ENCODE measurements at places on chromosomes 12 and 14.

GRCh38 chr12:63782466-63782865 is 2.8 kb downstream of the RXYLT1 start:
- DNase-seq = no peak

DNA sequence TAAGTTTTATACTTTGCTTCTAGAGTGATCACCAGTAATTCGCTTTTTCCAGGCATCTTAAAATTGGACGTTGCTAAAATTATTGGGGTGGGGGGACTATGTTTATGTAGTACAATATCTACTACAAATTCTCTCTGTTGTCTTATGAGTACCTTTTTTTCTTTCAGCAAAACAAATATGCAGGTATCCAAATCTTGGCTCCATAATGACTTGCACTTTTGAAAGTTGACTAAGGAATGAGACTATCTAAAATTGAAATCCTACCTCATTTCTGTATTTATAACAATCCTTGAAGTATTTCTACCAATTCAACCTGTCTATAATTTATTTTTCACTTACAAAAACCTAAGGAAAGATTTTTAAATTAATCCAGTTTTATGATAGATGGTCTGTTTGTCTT is 2.4 kb downstream of the DYNC1H1 start:
- DNase-seq = no peak

DNA sequence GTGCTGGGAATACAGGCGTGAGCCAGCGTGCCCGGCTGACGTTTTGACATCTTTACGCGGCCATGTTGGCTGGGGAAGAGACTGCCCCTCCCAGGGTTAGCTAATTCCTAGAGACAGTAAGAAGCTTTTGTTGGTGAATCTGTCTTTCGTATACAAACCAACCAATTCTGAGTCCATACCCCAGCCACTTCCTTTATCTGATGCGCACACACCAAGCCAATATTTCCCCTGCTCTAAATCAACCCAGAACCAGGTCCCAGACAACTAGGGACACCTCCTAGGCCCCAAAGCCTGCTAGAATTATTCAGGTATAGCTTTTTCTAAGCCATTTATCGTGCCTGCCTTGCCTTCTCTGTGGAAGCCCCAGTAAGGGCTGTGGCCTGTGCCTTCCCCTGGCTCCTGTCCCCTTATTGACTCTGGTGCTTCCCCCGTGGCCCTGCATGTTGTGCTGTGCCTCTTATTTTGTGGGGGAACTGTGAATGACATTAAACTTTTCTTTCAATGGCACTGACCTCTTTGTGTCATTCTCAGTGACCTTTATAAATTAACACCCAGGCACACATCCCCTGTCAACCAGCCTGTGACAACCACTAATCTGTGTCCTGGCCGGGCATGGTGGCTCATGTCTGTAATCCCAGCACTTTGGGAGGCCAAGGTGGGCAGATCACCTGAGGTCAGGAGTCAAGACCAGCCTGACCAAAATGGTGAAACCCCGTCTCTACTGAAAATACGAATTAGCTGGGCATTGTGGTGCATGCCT is 10.7 kb upstream of the EVL start:
- DNase-seq = no peak

- DNase-seq = no peak
These were observed 85.6 kb downstream of the BMP4 start for GRCh38 chr14:53871011-53871410.

GRCh38 chr12:109147954-109148353 is 31.6 kb downstream of the ACACB start:
- DNase-seq = no peak

DNA sequence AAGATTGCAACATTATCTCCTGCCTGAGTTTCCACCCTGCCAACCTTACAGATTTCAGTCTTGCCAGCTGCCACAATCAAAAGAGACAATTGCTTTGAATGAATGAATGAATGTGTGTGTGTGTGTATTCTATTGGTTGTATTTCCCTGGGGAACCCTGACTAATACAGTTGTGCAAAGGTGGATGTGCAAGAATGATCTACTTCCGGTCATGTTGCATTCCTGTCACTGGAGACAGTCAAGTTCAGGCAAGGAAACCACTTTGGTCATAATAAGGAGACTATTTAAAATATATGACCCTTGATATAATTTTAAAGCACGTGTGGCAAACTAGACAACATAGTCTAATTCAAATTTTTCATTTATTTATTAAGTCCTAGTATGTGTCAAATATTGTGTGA is 13.1 kb downstream of the RERG start:
- DNase-seq = no peak

- no peak for DNase-seq
These were observed 6.2 kb downstream of the PIK3C2G start for GRCh38 chr12:18267427-18268099.

- DNase-seq = no peak
These were observed 943.2 kb downstream of the TMTC2 start for GRCh38 chr12:83629931-83630330.

GRCh38 chr12:109818253-109818652 is 14.9 kb downstream of the TRPV4 start:
- DNase-seq = no peak

- no peak for DNase-seq
These were observed 46.5 kb downstream of the CCER1 start for GRCh38 chr12:90908465-90908864.

DNA sequence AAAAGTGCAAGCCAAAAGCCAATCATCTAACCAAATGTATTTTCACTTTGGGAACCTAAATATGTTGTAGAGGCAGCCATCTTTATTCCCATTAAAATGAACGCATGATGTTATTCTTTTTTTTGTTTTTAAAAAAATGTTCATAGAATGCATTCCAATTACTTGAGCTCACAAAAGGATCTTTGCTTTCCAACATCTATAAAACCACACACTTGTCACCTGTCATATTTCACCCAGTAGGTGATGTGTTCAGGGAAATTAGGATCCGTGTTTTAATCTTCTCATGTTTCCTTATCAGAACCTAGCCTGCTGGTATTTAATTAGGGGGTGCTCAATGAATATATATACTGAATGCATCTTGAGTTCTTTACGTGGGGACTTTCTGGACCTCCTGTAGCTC is 13.6 kb downstream of the TTC8 start:
- DNase-seq = no peak
